Common myeloid progenitor, CD34-positive (primary cell): ENCODE measurements at places on chromosomes 5 and 9.

DNA sequence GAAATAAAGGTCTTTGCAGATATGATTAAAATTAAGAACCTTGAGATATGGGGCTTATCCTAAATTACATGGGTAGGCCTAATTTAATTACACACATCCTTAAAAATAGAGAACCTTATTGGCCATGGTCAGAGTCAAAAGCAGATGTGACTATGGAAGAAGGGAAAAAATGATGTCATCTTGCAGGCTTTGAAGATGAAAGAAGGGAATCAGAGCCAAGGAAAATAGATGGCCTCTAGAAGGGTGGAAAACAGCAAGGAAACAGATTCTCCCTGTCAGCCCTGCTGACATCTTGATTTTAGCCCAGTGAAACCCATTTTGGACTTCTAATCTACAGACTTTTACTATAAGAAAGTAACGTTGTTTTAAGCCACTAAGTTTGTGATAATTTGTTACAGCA is 37.6 kb upstream of the KCNN2 start:
- no peak for DNase-seq

GRCh38 chr5:132279801-132280200 is 14.4 kb upstream of the SLC22A4 start:
- DNase-seq, result no peak

DNA sequence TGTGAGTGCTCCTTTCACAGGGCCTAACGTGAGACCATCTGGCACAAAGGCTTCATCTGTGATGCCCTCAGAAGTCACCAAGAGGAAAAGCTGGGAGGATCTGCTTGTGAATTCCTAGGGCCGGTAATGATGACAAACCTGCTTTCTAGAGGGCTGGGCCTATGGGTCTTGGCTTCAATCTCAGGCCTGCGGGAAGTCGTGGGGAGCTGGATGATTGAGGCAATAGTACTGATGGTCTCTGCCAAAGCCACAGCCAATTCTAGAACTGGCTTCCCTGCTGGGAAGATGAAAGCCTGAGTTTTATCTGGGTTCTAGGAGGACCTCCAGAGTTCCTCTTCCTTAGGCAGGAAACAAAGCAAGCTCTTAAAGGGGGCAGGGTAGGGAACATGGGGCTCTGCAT is 102.7 kb downstream of the TMEM215 start:
- no peak for DNase-seq

DNA sequence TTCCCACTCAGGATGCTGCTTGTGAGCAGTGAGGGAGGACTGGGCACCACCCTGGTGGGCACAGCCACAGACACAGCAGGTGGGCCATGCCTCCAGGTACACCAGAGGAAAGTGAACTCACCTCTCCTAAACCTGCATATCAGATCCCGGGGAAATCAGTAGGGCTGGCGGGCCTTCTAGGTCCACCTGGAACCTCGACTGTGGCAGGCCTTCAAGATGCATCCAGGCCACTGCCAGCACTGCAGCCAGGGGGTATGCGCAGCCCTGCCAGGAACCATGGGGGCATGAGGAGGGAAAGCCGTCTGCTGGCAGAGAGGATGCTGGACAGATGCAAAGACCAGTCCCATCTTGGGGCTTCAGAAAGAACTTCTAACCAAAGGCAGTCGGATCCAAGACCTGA is 270.6 kb upstream of the IRX4 start:
- DNase-seq, result no peak

DNA sequence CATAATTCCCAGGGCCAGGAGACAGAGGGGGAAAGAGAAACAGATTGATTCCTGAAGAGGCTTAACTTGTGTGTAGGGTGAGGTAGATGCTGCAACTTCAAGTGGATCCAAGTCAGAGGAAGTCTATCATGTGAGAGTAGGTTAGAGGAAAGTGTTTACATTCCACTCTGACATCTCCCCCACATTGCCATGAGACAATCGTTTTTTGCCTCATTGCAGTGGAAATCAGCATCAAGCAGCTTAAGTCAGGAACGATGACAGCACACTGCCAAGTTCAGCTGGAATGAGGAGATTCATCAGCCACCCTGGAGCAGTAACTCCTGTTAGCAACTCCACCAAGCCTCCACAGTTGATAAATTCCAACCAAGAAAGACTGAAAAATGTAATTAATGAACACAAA is 689.7 kb upstream of the MEF2C start:
- no peak for DNase-seq
